ENCODE measurements at places on chromosomes 1 and 21. TPM values are rescaled to one million over a fixed set of nuclear protein-coding genes. Genes with fewer than 3 reads are reported as not detected.

GRCh38 chr21:36965720-36966065, 776 bp downstream of the HLCS start:
- DNase-seq = no peak

DNA sequence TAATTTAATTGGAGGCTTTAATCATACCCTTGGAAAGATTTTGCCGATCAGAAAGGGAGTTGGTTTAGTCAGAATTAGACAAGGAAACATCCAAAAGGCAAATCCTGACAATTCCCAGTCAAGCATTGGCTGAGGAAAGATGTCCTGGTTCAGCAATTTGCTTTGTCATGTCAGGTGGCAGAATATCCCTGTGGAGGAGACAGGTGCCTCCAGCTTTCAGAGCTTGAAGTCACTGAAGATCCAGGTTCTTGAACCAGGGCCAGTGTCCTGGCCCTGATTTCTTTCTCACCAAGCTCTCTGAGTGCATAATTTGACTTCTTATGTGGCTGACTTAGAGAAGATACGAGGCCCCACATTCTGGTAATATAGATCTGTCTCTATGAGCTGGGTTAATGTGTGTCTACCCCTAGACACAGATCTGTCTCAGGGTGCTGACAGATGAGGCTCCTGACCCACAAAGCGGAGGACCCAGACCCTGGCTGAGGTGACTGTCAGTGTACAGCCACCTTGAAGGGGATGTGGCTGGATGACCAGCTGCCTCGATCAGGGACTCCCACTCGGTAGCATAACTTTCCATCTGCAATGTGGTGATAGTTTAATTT, 118.9 kb downstream of the HHAT start:
- peak; percentile 46 for DNase-seq

- no peak for DNase-seq
Observed at GRCh38 chr1:219495737-219496408, 117.0 kb downstream of the ZC3H11B start.

- DNase-seq = no peak
Observed at GRCh38 chr1:223549740-223550139, 115.8 kb downstream of the CAPN8 start.

DNA sequence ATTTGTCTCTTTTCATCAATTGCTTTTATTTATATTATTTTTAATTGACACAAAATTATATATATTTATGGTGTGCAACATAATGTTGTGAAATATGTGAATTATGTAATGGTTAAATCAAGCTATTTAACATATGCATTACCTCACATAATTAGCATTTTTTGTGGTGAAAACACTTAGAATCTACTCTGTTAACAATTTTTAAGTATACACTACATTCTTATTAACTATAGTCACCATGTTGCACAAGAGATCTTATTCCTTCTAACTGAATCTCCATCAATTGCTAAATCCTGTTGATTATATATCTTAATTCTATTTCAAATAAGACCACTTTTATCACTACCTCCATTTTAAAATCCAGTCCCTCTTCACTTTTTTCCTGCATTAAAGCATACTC, 42.5 kb downstream of the PLPPR5 start:
- no peak for DNase-seq

DNA sequence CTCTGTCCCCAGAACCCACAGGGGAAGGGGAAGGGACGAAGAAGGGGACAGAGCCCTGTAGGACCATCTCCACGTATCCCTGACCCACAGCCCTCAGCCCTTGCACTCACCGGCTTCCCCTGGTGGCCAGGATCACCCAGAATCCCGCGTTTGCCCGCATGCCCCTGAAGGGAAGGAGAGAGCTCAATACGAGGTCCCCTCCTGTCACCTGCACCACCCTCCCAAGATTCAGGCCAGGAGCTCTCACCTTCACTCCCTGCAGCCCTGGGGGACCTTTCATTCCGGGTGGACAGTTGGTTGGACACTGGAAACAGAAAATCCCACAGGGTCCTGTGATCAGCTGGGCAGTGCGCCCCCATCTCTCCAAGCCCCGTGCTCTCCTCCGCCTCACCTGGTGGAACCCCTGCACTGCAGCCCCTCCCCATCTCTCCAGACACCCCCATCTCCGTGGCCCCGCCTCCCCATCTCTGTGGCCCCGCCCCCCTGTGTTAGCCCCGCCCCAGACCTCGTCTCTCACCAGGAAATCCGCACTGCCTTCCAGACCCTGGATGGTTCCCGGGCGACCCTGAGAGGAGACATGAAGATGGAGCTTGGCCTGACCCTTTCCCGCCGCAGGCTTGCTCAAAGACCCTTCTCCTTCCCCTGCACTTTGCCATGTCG, 6.0 kb downstream of the COL9A2 start:
- no peak for DNase-seq

PROK1 gene
- total RNA-seq = not detected

All from Caki2 (cell line).